Stimulated activated naive CD4-positive, alpha-beta T cell (primary cell): ENCODE measurements at places on chromosomes 12 and 14.

- no peak for DNase-seq
Measured at GRCh38 chr12:79127271-79127751, 262.7 kb downstream of the SYT1 start.

- DNase-seq = no peak
Measured at GRCh38 chr14:104844306-104845032, 20.6 kb upstream of the CEP170B start.

- peak; percentile 66 for DNase-seq
Measured at GRCh38 chr14:100147181-100147631, 12.2 kb downstream of the DEGS2 start.

DNA sequence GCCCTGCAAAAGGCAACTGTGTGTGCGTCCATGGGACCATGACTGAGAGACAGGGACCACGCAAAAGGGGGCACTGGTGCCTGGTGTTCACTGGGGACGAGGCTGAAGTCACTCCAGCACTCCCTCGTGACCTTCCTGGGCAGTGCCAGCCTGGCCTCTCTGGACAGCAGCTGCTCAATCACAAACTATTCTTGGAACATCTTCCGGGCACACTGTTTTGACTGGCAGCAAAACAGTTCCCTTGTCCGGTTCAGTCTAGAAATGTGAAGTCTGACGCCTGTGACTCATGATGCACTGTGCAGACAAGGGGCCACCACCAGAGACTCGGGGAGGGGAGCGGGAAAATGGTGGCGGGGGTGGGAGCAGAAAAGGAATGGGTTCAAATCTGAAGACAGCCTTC lies 20.8 kb downstream of the SNRNP35 start:
- DNase-seq = no peak

DNA sequence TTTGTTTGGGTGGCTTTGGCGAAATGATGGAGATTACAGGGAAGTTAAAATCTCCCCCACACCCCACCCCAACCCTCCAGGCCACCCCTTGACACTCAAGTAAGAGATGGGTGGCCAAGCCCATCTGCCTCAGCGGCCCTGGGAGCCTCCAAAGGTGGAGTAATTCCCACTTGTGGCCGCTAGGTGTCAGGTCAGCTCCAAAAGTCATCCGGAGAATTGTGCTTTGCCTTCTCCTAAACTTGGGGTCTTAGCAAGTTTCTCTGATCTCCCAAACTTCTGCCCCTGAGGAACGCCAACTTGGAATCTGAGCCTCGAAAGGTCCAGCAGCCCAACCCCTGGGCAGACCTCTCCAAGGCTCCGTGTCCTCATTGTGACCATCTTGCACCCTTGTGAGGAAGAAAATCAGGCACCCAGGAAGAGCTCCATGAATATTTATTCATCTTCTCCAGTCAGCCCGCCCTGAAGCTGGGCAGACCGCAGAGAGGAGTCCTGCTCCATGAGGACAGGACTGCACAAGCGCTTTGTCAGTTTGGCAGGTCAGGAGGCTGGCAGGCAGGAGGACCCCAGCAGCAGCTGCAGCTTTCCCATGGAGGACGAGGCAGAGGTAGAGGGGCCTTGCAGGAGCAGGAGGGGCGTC lies 46.7 kb downstream of the LRRC74A start:
- peak; percentile 60 for DNase-seq

- DNase-seq = no peak
Measured at GRCh38 chr12:5809586-5809985, 135.5 kb downstream of the ANO2 start.

- no peak for DNase-seq
Measured at GRCh38 chr12:3200814-3201233, 123.6 kb downstream of the TSPAN9 start.

DNA sequence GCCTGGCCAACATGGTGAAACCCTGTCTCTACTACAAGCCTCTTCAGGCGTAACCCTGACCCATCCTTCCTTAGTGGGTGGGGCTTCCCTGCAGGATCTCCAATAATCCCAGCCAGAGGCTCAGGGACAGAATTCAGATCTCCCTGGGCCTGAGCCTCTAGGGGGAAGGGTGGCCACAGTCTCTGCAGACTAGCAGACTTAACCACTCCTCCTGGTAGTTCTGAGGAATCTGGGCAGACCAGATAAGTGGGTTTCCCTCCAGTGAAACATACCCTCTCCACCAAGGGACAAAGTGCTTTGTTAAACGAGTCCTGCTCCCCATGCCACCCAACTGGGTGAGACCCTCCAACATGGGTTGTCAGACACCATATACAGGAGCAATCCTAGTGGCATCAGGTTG lies 36.6 kb upstream of the TRIM9 start:
- no peak for DNase-seq

DNA sequence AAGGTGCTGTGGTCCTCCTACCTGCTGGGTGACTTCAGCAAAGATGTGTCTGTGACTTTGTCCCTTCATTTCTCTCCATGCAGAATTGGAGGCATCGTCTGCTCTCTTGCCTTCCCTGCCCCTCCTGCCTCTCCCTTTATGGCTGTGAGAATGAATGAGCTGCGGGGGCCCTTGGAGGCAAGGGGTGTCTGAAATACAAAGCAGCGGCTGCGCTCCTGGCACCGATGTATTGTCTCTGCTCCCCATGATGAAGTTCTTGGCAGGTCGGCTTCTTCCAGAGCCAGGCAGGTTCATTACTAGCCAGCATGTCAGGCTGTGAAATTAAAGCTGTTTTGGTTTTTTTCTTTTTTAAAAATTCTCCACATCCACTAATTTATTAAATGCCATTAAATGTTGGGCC lies 194.5 kb downstream of the TSPAN9 start:
- DNase-seq = no peak

DNA sequence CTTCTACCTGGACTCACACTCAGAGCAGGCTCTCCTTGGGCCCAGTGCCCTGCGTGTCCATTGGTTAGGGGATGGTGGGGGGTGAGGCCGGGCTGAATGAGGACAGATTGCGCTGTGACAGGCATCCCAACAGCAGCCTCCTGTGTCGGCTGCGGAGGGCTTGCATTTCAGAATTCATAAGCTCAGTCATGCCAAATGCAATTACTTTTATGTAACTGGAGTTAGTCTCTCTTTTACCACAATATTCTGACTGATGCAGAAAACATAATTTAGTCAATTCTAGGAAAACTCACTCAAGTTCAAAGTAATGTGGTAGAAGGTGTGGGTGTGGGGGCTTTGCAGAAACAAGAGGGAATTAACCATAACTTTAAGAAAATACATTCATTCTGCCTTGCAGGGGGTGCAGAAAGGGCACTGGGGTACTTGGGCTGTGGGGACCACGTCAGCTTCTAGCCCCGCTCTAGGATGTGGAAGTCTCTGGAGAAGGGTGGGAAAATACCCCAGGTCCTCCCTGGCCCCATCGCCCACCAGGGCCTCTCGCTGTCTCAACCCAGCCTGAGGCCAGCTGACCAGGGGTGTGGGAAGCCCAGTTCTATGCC lies 257.7 kb downstream of the ADGRD1 start:
- no peak for DNase-seq

DNA sequence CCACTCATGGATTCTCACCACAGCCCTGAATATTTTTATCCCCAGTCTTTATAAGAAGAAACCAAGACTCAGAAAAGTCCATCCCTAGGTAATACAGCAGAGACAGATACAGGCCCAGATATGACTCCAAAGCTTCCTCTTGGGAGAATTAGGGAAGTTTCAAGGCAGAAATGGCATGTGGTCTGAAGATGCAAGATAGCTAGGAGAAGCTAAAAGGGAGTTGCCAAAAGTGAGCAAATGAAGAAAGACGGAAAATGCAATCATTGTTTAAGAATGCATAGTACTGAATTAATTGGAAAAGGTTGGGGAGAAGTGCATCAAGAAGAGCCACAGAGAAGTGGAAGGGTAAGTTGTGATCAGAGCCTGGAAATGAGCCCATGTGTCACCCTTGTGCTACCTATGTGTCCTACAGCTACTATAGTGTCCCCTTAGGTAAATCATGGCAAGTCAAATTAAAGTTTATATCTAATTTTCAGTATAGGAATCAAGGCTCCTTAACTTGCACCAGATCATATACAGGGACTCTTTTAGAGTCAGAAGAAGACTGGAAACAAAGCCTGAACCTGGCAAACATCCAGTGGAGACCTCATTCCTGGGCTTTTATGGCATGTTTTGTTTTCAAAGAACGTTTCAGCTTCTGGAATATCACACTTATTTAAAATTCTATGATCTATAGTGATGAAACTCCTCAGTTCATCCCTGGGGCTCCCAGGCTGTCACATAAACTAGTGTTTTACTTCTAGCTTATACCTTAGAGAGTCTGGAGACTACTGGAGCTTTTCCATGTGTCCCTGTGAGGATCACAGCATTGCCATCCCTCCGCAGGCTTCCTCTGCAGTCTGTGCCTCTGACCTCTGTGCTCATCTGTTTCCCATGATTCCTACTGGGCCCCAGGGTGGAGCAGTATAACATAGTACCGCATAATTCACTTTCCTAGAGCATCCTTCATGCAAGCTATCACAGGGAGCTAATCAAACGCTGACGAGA lies 189.0 kb upstream of the CDKN3 start:
- no peak for DNase-seq

GRCh38 chr12:100857971-100858370 lies 63.4 kb downstream of the ANO4 start:
- no peak for DNase-seq

DNA sequence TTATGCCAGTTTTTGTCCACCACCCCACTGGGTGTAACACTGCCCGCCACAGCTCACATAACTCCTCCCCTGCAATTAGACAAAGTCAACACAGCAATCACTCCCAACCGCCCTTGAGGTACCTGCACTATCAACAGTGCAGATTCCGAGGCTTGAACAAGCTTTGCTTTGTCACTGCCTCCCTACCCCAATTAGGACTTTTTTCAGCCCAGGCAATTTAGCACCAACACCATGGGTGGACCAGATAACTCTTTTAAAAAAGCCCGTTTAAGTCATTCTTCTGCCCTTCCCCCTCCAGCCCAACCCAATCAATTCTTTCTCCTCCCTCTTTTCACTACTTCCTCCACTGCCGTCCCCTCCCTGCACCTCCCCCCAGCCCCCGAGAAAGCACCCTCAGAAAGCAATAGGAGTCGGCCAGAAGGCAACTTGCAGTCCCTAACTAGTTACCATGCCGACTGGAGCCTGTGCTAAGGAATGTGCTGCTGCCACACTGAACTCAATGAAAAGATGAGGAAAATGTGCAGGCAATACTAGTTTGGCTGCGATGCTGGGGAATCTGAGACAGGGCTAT lies 45.7 kb upstream of the OTX2 start:
- DNase-seq = no peak

DNA sequence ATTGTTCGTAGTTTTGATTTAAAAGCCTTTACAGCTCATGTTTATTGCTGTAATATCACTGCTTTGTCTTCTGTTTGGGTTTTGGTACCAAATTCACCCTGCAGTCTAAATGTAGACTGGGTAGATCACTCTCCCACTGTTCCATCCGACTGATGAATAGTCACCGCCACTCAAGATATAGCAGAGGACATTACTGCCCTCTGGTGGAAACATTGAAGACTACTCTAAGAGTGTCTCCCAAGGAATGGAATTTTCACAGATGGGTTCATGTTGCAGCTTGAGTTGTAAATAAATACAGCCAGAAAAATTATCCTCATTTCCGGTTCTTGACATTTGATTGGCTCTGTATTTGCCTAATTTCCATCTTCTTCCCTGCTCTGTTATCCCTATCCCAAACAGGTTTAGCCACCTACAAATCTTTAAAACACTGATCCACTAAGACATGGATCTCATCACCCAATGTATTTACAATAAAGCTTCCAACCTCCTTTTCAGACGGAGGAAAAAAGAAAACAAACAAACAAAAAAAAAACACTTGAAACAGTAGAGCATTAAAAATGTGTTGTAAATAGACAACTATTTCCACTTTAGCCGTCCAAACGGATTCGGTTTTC lies 198.3 kb upstream of the CPNE8 start:
- no peak for DNase-seq

GRCh38 chr14:38762845-38763244 lies 340.2 kb downstream of the SEC23A start:
- DNase-seq = no peak

- no peak for DNase-seq
Measured at GRCh38 chr12:53989227-53990113, 4.5 kb downstream of the HOXC10 start.

- no peak for DNase-seq
Measured at GRCh38 chr12:2173971-2174370, 121.2 kb downstream of the CACNA1C start.
